ENCODE measurements at places on chromosomes 5 and 9.
A peak's percentile ranks its signal among the peaks of the same experiment; 100 is the strongest.

GRCh38 chr9:621201-621855 is 220.2 kb upstream of the DMRT1 start:
- no peak for DNase-seq

DNA sequence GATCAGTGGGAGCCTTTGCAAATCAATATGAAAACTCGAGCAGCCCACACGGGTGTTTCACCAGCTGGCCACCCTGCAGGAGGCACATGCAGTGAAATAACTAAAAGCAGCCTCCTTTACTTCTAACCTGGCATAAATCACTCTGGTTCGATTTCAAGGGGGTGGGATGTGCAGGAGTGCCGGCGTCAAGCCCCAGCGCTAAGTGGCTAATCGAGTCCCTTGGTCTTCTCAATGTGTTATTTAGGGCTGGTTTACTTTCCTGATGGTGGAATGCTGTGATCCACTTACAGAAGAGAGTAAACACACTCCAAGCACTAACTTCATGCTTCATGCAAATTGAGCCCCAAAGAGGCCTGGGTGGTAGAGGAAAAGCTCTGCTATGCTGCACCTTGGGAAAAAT is 109.4 kb downstream of the TMEM174 start:
- DNase-seq, result no peak

DNA sequence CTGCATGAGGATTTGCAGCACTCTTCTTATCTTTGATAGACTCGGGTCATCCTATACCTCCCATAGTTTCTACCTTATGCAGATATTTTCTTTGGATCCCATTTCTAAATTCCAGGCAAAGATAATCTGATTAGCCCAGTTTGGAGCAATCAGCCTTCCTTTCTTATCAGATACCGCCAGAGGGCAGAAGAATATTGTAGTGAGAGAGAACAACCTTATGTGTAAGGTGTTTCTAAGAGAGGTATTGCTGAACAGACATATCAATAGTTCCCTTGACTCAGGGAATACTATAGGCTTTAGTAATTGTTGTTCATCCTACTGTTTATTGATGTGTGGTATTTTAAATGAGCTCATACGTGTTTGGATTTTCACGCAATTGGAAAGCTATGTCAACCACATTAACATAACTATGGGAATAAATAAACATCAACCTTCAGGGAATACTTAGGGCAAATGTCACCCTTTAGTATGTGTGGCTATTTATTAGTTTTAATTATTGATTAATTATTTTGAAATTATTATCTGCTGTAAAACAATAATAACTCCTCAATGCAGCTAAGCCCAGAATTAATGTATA is 1435.2 kb upstream of the CDH9 start:
- no peak for DNase-seq

DNA sequence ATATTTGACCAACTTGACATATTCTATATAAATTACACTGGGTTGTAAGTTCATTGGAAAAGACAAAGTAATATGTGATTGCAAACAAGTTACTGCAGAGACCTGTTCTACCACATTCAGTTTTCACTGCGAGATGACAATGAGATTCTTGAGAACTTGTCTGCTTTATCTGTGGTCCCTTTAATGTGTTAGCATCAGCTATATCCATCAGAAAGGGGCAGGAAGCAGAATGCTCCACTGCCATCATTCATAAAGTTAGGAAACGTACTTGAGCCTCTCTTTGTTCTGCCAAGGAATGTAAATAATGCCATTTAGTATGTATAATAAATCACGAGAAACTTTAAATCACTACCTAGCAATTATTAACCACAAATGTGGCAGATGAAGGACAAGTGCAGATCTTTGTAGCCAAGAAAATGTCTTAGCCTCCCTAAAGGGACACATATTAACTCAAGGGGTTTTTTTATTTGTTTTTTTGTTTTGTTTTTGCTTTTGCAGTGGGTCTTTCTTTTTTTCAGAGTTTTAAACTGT is 59.4 kb downstream of the GIN1 start:
- DNase-seq, result no peak

- no peak for DNase-seq
These were observed 14.5 kb downstream of the TBCA start for GRCh38 chr5:77761606-77762005.

DNA sequence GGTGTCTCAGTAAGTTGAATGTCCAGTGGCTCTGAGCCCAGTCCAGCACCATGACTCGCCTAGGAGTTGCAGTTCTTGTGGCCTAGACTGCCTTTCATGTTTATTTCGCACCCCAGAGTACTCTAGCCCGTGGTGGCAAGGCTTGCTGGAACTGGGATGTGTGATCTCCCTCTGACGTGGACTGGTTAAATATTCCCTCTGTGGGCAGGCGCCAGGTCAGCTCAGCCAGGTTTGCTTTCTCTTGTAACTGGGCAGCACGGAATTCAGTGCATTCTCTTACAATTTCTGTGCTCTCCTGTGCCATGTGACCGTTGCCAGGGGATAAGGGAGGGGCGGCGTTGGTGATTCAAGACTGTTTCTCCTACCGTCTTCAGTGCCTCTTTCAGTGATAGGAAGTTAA is 270.8 kb downstream of the KDM4C start:
- DNase-seq, result no peak

DNA sequence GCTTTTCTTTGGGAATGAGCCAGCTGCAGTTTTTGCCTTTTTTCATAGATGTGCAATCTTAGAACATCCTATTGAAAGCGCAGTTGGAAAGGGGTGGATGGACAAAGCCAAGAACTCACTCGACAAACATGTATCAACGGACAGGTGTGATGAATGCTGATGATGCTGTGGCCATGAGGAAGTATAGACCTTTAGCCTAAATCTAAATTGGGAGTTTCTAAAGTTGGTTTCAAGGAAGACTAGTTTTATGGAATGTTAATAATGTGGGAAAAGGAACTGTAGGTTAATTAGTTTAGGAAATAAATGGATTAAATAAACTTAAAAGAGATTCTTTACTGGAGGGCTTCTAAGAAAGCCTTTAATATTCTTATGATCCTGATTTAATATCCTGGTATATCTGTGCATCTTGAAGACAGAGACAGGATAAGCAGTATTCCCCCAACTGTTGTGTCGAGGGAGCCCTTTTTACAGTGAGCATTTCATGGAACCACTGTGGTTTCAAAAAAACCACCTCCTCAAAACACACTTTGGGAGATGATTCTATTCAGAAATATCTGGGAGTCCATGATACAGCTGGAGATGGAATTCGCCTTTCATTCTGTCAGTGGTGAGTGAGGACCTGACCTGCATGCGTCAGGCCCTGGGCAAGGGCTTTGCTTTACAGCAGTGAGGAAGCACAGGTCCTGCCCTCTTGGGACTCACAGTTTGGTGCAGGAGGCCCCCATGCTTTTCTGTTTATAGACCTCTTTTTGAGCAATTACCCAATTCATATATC is 82.6 kb downstream of the AOPEP start:
- no peak for DNase-seq

DNA sequence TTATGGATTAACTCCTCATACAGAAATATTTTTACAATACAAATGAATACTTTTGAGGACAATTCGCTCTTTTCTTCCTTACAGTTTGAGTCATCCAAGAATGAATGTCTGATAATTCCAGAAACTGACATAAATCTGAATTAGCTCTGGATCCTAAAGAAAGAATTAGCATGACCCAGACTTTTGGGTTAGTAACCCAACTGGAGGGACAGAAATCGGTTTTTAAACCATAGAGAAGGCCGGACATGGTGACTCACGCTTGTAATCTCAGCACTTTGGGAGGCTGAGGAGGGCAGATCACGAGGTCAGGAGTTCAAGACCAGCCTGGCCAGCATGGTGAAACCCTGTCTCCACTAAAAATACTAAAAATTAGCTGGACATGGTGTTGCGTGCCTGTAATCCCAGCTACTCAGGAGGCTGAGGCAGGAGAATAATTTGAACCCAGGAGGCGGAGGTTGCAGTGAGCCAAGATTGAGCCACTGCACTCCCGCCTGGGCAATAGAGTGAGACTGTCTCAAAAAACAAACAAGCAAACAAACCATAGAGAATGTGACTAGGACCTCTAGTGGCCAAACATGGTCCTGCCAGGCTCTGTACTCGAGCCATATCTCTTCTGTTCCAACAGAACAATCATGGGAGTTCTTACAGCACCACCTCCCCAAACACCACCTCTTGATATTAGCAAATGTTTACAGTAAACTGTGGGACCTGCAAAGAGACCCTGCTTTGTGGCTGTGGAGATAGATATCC is 44.8 kb downstream of the LURAP1L start:
- no peak for DNase-seq

GRCh38 chr9:127455324-127455992 is 4.1 kb downstream of the LRSAM1 start:
- DNase-seq, result no peak

DNA sequence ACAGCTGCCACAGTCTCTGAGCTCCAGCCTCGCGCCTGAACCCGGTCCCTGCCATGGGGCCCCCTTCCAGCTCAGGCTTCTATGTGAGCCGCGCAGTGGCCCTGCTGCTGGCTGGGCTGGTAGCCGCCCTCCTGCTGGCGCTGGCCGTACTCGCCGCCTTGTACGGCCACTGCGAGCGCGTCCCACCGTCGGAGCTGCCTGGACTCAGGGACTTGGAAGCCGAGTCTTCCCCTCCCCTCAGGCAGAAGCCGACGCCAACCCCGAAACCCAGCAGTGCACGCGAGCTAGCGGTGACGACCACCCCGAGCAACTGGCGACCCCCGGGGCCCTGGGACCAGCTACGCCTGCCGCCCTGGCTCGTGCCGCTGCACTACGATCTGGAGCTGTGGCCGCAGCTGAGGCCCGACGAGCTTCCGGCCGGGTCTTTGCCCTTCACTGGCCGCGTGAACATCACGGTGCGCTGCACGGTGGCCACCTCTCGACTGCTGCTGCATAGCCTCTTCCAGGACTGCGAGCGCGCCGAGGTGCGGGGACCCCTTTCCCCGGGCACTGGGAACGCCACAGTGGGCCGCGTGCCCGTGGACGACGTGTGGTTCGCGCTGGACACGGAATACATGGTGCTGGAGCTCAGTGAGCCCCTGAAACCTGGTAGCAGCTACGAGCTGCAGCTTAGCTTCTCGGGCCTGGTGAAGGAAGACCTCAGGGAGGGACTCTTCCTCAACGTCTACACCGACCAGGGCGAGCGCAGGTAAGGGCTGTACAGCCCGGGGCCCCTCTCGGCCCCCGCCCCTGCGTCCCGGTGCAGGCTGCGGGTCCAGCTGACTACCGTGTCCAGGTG is 509 bp downstream of the LVRN start:
- DNase-seq, result peak; percentile 41

GRCh38 chr5:62376064-62376463 is 27.6 kb downstream of the DIMT1 start:
- no peak for DNase-seq

DNA sequence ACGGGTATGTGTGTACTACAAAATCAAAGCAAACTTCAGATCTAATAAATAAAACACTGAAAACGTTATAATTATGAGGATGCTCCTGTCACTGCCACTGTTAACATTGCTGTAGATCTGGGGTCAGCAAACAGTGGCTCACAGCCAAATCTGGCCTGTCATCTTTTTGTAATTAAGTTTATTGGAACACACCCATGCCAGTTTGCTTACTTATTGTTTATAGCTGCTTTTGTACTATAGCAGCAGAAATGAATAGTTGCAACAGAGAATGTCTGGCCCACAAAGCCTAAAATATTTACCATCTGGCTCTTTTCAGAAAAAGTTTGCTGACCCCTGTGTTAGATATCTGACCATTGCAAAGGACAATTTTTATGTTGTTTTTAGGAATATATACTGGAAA is 32.1 kb downstream of the PRRC1 start:
- no peak for DNase-seq

- no peak for DNase-seq
These were observed 51.1 kb upstream of the FANCC start for GRCh38 chr9:95368377-95369160.

DNA sequence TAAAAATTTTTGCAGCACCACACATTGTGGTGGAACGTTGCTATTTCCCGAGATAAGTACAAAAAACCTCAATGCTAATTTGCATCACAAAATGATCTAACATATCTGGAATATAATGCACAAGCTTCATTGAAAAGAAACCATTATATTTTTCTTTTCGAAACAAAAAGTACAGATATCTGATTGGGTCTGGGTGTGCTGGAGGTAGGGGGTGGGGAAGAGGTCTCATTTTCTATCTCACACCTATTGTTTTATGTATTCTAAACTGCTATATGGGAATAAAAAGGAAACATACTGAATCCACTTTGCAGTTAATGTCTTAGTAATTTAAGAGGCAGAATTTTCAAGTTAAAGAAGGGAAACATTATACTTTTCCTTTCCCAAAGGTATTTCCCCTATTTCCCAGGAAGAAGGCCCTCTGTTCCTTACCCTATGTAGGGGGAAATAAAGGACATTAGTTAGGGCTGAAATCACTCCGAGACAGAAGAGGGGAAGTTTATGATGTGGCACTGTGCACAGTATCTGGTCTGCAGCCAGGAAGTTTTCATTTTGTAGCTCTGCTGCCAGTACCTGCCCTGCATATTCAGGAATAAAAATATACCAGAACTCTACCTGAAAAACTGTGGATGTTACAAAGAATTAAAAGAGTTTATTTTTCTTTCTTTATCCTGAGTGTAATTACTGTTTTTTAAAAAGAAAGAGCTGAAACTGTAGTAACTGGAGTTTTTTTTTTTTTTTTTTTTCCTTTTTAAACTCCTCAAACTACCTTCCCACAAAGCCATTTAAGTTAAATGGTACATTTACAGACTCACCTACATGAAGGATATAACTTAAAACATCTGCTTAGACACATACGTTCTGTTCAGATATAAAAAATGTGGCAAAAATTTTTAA is 7.4 kb downstream of the MEF2C start:
- DNase-seq, result no peak

DNA sequence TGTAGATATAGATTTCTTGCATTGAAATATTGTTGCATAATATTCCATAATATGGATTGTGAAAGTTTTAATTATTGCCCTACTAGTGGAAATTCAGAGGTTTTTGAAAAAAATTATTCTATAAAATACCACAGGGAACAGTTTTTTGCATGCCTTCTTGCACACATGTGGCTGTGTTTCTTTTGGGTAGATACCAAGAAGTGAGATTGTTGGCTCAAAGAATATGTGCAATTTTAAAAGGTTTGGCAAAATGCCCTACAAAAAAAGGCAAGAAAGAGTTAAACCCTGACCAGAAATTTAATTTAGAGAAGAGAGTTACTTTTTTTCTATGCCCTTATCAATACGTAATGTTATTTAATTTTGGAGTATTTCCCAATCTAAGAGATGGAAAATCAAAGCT is 270.8 kb upstream of the DAPK1 start:
- DNase-seq, result no peak

DNA sequence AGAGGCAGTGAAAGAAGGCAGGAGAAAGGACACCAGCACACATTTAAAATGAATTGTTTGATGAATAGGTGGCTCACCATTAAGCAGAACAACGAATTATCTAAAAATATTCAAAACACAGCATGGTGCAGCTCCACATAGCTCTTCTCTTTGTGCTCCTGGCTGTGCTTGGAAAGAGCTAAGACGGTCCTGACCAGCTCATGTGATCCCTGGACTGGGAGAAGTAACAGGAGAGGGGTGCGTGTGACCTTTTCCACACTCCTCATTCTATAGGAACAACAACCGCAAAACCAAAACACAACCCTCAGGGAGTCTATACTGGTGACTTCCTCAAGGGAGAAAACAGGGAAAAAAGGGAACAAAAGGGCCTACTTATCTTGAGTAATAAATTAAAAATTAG is 140.5 kb downstream of the DIRAS2 start:
- DNase-seq, result no peak

Data from femur (tissue), 1 donor.